ENCODE measurements at places on chromosomes 12 and 14.

GRCh38 chr12:66279123-66279712 lies 23.1 kb upstream of the HELB start:
- no peak for DNase-seq

GRCh38 chr14:56715938-56716337 lies 94.3 kb downstream of the OTX2 start:
- DNase-seq: no peak

DNA sequence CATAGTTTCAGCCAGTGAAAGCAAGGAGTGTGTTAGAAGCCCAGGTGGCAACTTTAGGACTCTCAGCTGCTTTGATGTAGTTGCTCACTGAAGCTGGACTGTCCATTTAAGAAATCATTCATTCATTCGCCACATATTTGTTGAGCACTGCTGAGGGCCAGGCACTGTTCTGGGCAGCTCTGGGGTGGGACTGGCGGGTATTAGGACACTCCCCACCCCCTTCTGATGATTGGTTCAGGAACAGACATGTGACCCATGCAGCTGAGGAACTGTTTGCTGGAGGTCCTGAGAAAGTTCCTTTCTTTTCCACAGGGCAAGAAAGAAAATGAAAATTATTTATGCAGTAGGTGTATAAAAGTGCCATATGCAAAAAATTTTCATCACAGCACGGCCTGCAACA lies 70.3 kb upstream of the CHST11 start:
- DNase-seq: no peak

GRCh38 chr14:102731101-102731870 lies 46.0 kb upstream of the TRAF3 start:
- no peak for DNase-seq

GRCh38 chr14:106419376-106419965 lies 893.1 kb downstream of the TMEM121 start:
- DNase-seq: no peak

DNA sequence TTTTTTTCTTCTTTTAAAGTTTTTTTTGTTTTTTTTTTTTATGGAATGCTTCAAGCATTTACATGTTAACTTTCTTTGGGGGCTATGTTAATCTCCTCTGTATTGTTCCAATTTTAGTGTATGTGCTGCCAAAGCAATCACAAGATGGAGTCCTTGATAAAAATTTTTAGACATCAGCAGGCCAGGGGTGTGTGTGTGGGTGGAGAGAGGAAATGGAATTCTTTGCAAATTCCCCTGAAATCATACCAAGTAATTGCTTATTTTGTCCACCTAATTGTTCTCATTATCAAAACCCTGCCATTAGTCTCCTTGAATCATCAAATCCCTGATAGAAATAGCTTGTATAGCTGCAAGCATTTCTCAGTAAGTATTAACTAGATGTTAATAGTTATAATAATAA lies 21.7 kb downstream of the RNF212B start:
- DNase-seq: no peak

- no peak for DNase-seq
Measured at GRCh38 chr14:86540636-86541247, 1010.8 kb downstream of the FLRT2 start.

DNA sequence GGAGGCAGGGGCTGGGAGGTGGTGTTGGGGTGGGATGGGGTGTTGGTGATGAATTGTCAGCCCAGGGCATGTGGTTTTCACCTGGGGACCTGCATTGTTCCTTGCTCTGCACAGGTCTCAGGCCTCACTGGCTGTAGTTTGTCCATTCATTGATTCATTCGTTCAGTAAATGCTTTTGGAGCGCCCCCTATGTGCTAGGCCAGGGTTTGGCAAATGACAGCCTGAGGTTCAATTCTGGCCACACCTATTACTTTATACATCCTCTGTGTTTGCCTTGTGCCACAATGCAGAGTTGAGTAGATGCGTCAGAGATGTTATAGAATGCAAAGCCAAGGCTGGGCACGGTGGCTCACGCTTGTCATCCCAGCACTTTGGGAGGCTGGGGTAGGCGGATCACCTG lies 4.7 kb downstream of the ADCK1 start:
- DNase-seq: no peak

DNA sequence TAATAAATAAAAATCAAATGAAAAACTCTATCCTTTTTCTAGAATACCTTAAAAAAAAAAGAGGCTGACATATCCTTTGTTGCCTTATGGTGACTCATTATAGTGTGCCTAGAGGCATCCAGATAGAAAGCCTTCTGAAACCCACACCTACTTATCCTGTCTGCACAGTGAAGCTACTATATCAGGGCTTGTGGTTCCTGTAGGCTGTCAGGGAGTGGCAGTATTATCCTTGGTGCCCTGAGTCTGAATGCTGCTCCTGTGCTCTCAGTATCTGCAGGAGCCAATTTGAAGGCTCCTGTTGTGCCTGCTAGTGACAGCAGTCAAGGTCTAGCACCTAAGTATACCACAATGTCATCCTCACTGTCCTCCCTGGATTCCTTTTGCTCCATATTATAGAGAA lies 168.4 kb upstream of the AVPR1A start:
- no peak for DNase-seq

- DNase-seq: no peak
Measured at GRCh38 chr12:103947871-103948555, 17.7 kb upstream of the TDG start.

DNA sequence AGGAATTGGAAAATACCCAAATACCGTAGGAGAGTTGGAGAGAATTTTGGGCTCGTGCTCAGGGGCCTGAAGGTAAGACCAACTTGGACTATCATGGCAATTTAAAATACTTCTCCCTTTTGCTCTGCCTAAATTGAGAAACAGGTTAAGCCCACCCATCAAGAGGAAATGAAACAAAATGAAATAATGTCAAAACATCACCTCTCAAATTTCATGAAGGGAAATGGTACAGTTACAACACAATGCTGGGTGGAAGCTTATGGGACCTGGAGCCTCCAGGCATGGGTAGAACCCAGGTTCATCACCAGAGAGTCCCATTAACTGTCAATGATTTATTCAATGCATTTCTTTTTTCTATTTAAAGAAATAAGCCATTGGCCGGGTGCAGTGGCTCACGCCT lies 33.7 kb downstream of the FOS start:
- DNase-seq: no peak

DNA sequence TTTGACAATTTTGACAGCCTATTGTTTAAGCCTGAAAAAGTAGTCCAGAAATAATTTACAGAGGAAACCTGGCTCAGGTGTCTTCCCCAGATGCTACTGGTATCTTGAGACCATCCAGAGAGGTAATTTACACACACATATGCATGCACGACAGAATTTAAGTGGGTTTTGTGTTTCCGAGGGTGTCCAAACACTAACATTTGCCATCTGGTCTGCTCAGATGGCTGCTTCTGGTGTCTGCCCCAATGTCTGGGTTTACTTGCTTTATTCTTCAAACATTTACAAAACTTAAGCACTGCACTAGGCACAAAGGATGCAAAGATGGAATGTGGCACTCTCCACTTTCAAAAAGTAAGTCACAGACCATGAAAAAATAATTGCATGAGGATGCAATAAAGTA lies 226.6 kb upstream of the EGLN3 start:
- no peak for DNase-seq

GRCh38 chr14:91897106-91897701 lies 29.9 kb upstream of the TC2N start:
- DNase-seq: no peak

DNA sequence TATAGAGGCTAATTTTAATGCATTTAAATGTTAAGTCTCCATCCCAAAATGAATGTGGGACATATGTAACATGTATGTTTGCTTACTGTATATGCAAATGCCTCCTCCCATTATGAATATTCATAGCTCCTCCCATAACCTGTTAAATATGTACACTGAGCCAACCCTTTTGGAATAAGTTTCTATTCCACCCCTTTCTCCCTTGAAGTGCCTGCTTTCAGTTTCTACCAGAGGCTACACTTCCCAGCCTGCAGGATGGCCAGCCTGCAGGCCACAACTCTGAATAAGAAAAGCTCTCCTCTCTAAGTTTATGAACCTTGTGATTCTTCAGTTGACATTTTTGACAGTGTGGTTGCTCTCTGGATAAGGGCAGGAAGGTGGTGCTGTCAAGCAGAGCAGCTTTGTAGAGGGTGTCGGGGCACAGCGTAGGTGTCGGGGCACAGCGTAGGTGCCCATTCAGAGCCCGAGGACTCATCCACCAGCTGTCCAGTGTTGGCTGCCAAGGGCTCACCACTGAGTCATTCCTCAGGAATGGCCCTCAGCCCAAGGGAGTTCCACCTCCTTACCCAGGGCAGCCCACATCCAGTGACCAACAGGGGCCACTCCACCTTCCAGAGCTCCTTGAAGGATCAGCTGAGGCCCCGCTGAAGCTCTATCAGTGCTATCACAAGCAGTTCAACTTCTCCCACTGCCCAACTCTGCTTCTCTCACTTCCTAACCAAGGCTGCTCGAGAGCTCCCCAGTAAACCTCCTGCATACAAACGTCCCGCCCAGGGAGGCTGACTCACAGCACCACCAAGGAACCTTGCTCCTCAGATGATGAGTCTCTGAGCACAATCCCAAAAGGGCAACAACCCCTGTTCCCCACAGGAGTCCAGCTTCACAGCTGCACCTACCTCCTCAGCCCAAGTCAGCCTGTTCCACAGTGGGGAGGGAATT lies 31.4 kb downstream of the VWF start:
- no peak for DNase-seq

GRCh38 chr14:75277008-75277814 lies 1.4 kb upstream of the FOS start:
- DNase-seq: no peak

DNA sequence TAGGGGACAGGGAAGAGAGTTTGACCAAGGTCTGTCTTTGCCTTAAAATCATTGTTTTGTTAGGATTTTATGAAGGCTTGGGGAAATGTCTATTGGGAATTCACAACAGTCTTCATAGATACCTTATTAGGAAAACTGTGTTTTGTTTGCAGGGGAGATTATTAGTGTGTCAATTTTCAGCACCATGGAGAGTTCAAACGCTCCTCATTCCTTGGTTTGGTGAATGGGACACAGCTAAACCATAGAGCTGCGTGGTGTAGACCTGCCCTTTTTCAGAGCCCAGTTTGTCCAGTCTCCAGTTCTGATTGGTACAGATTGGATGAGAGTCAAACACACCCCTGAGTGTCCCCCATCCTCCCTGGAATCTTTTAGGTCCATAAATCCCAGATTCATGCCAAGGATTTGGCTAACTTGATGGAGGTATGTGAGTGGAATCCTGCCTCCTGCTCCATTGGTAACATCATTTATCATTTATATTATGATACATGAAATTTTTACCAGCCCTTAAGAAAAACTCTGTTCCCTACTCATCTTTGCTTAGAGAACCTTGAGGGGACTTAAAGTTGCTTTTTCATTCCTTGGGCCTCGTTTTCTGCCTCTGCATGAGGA lies 12.0 kb downstream of the NGDN start:
- DNase-seq: no peak

GRCh38 chr12:118900993-118901392 lies 80.3 kb upstream of the SRRM4 start:
- no peak for DNase-seq

DNA sequence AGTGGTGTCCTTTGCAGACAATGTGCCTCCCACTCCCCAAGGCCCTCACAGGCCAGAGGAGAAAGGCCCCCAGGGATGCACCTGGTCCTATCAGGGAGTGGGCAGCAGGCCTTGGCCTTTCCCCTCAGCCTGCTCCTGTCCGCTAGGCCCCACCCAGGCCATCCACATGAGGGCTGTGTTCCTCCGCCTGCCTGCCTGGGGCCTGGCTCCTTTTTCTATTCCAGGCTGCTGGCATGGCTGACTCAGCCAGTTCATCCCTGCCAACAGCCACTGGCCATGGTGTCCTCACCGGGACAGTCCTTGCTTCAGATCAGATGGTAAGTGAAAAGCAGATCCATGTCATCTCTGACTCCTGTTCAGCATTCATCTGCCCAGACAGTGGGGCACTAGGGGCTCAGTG lies 13.4 kb downstream of the ISM2 start:
- DNase-seq: no peak

DNA sequence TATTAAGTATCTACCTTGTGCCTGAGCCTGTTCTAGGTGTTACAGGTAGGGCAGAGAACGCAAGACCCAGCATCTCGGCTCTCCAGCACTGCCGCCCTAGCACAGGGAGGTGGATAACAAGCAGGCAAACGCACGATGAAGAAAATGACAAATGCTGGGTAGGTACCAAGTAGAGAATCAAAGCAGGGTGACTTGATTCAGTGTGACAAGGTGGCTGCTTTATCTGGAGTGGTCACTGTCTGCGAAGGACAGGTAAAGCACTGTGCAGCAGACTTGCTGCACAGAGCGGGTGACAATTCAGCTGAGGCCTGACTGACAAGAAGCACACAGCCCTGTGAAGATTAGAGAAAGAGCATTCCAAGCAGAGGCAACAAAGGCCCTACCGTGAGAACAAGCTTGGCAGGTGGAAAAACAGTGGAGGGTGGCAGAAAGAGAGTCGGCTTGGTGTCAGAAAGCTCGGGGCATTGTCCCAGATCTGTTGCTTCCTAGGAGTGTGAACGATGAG lies 12.9 kb downstream of the PRKCH start:
- no peak for DNase-seq

- no peak for DNase-seq
Measured at GRCh38 chr14:88016768-88017167, 11.8 kb downstream of the GPR65 start.

DNA sequence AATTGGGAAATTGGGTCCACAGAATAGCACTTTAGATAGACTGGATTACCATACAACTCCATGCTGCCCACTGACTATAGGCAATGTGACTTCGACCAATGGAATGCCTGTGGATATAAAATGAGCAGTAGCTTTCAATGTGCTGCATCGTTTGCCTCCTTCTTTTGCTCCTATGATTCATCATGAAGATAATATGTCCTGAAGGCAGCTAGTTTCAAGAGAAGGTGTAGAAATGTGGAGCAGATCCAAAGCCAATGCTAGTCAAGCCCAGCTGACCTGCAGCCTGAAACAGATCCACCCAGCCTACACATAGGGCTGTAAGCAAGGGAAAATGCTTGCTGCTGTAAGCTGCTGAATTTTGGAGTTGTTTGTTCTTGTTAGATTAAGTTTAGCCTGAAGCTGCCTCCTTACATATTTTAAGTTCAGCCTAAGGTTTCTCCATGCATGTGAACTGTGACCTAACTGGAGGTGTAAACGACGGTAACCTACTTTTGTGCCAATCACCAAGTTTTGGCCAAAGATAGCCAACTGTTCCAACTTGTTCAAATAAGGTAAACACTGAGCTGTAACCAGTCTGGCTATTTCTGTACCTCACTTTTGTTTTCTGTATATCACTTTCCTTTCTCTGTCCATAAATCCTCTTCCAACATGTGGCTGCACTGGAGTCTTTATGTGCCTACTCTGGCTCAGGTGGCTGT lies 169.1 kb upstream of the AVPR1A start:
- no peak for DNase-seq

GRCh38 chr12:95216711-95217376 lies 423 bp downstream of the FGD6 start:
- DNase-seq: no peak

- no peak for DNase-seq
Measured at GRCh38 chr14:59699442-59699841, 122.8 kb upstream of the CCDC175 start.

All from right renal pelvis (tissue), 4 donors.